ENCODE measurements at places on chromosomes 13 and 19. TPM values are rescaled to one million over a fixed set of nuclear protein-coding genes. Genes with fewer than 3 reads are reported as not detected.

Gene LILRA6
- polyA plus RNA-seq: 0.25 TPM

Gene COL4A2
- 603 TPM for polyA plus RNA-seq

Gene WDR62
- 3.6 TPM for polyA plus RNA-seq

Gene RASAL3
- 0.87 TPM for polyA plus RNA-seq

Gene RCBTB1
- 47.1 TPM for polyA plus RNA-seq

Gene THSD8
- polyA plus RNA-seq: 8.1 TPM

Gene IGLON5
- polyA plus RNA-seq: 3.8 TPM

Gene MTUS2
- 1.4 TPM for polyA plus RNA-seq

Gene ZNF714
- 16.4 TPM for polyA plus RNA-seq

Gene EPS8L1
- 59.3 TPM for polyA plus RNA-seq

Gene F10
- 23.9 TPM for polyA plus RNA-seq

Gene ATP8A2
- polyA plus RNA-seq: 5.5 TPM

Gene NLRP7
- polyA plus RNA-seq: not detected

Gene ZNF98
- polyA plus RNA-seq: 6.9 TPM

Gene SLC6A16
- polyA plus RNA-seq: 2.5 TPM

Gene MAST1
- 1.2 TPM for polyA plus RNA-seq

Gene DAND5
- 0.10 TPM for polyA plus RNA-seq

Gene SDHAF1
- 12.7 TPM for polyA plus RNA-seq

Gene CPB2
- not detected for polyA plus RNA-seq

Gene VSTM1
- polyA plus RNA-seq: not detected

Gene KIR2DL1
- polyA plus RNA-seq: 0.06 TPM

Gene ETV2
- polyA plus RNA-seq: 1.6 TPM

Gene TEX101
- polyA plus RNA-seq: not detected

Gene IGFL2
- polyA plus RNA-seq: not detected

Gene PODNL1
- 0.84 TPM for polyA plus RNA-seq

Gene SLC25A41
- polyA plus RNA-seq: 0.93 TPM

Gene SETDB2
- 22.9 TPM for polyA plus RNA-seq

Gene KLK14
- 0.30 TPM for polyA plus RNA-seq

Gene CEACAM6
- polyA plus RNA-seq: 0.12 TPM

Gene ECSIT
- polyA plus RNA-seq: 38.0 TPM

Gene ATCAY
- 0.33 TPM for polyA plus RNA-seq

Gene ZNF772
- 23.7 TPM for polyA plus RNA-seq

Gene PRRG2
- 9.3 TPM for polyA plus RNA-seq

Gene GPC6
- polyA plus RNA-seq: 74.0 TPM

Gene SIGLECL1
- not detected for polyA plus RNA-seq

Gene UNC13A
- 0.42 TPM for polyA plus RNA-seq

Gene GPR18
- polyA plus RNA-seq: 0.33 TPM

Gene PEX11G
- 5.5 TPM for polyA plus RNA-seq

Gene ZNF850
- 2.9 TPM for polyA plus RNA-seq

Gene SCEL
- not detected for polyA plus RNA-seq

Gene ZNF554
- 10.2 TPM for polyA plus RNA-seq

Gene GSX1
- not detected for polyA plus RNA-seq

Gene PEAK3
- polyA plus RNA-seq: not detected

Gene MEDAG
- 1.00 TPM for polyA plus RNA-seq

Gene TNFSF11
- polyA plus RNA-seq: 0.76 TPM

Gene ANGPTL8
- polyA plus RNA-seq: 0.29 TPM

Measured in right renal pelvis (tissue), 4 donors.